ENCODE measurements at places on chromosomes 11 and 22.

GRCh38 chr11:11082646-11083045 is 224.8 kb upstream of the ZBED5 start:
- no peak for DNase-seq

- DNase-seq = no peak
Observed at GRCh38 chr11:67178421-67178820, 59.4 kb downstream of the KDM2A start.

- no peak for DNase-seq
Observed at GRCh38 chr22:41411021-41411851, 29.5 kb downstream of the TEF start.

DNA sequence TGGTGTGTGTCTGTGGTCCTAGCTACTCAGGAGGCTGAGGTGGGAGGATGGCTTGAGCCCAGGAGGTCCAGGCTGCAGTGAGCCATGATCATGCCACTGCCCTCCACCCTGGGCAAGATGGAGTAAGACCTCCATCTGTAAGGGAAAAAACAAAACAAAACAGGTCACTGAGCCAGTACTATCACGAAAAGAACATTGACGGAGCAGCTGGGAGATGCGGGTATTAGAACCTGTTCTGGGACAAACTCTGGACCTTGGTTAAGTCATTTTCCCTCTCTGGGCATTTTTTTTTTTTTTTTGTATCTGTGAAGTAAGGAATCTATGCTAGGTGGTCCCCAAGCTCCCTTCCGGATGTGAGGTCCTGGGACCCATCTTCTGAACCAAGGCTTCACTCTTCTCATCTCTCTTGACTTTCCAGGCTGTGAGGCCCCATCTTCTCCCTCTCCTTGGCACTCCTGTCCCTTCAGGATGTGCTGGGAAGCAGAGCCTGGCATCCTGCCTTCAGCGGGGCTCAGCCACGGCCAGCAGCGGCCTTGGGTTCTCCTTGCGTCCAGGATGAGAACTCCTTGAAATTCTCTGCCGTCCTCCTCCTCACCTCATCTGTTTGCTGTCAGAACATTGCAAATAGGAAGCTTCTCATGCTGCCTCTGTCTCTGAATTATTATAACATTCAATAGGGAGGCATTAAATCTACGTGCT is 130.8 kb downstream of the GRIK4 start:
- no peak for DNase-seq

- DNase-seq = no peak
Observed at GRCh38 chr22:39773976-39774539, 119.5 kb downstream of the ENTHD1 start.

DNA sequence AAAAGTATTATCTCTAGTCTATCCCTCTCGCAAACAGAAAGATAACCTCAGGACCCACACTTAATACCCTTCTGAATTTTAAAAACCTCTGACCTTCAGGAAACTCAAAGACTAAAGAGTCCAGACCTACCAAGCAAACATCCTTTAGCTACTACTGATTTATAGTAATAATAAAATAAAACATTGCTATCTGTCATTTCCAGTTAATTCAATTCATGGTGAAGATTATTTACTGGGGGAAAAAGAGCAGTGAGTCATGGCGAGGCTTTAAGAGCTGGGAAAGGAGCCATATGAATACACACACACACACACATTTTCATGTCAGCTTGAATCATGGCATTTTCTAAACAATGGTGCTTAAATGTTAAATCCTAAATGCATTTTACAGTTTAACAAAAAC is 87.1 kb downstream of the FAM76B start:
- DNase-seq = no peak

DNA sequence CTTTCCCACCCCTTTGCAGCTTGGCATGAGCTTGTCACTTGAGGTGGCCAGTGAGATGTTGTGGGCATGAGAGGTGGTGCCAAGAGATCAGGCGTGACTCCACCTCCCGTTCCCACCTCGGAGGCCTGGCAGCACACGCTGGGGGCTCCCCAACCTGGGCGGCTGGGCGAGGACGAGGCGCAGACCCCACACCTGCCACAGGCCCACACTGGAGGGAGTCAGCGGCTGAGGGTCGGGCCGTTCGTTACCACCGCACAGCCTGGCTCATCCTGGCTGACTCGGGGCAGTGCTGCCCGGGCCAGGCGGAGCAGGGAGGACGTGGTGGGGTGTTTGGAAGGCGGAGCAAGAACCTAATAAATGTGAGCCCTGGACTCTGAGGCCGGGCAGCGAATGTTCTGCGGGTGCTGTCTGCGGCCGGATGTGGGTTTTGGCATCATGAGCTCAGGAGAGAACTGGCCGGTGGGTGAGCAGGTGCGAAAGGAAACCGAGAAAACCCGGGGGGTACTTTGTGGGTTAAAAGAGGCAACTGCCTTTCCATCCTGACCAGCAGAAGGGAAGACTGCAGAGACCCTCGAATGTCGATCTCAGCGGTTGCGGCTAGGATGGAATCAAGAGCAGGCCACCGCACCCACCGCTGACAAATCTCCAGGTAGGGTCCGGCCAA is 10.2 kb upstream of the IFITM3 start:
- no peak for DNase-seq

GRCh38 chr22:33851240-33851639 is 69.0 kb downstream of the LARGE1 start:
- no peak for DNase-seq

DNA sequence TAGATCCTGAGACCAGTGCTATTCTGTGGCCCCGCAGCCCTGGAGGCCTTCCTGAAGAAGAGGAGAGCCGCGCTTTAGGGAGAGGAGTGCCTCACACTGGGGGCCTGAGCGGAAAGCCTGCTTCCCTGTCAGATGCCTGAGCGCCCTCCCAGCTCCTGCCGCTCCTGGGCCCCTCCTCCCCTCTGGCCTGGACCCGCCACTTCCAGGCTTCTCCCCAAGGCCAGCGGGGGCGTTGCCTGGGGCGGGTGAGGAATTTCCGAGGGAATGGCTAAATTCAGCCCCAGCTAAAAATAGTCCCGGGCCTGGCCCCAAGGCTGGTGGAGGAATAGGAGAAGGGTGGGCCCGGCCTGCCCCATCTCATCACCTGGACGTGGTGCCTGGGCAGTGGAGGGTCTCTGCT is 15.4 kb downstream of the ARHGEF17 start:
- no peak for DNase-seq

DNA sequence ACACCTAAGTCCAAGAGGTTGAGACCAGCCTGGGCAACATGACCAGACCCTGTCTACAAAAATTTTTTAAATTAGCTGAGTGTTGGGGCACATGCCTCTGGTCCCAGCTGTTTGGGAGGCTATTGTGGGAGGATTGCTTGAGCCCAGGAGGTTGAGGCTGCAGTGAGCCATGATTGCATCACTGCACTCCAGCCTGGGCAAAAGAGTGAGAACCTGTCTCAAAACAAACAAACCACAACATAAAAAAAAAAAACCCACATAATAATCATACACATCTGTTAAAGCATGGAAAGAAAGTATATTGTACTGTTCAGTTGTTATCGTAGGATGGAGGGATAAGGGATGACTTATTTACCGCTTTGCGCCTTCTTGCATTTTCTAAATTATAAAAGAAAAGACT is 35.9 kb upstream of the GRK2 start:
- no peak for DNase-seq

Measured in activated T-cell treated with anti-CD3 and anti-CD28 coated beads, Interleukin-2, amount 50 U/mL, for 1 hour (primary cell).